M059J (cell line): ENCODE measurements at places on chromosomes 13 and 19. TPM values are rescaled to one million over a fixed set of nuclear protein-coding genes. Genes with fewer than 3 reads are reported as not detected.

NPAS1 gene
- total RNA-seq: 0.37 and 0.39 TPM in 2 replicates

DNA sequence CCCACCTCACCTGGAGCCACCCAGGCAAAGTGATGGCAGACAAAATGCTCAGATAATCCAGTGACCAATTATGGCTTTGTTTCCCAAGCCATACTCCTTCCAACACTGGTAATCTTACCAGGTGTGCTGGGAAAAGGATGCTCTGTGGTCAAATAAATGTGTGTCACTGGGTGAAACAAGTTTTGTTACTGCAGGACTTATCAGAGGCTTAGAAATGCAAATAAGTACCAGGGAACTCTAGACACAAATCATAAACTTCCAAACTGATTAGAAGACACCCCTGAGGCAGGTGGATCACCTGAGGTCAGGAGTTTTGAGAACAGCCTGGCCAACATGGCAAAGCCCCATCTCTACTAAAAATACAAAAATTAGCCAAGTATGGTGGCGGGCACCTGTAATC lies 26.4 kb downstream of the PIN1 start:
- DNase-seq: no peak

PRR22 gene
- 0.07 and 0.34 TPM in 2 replicates for total RNA-seq

DNA sequence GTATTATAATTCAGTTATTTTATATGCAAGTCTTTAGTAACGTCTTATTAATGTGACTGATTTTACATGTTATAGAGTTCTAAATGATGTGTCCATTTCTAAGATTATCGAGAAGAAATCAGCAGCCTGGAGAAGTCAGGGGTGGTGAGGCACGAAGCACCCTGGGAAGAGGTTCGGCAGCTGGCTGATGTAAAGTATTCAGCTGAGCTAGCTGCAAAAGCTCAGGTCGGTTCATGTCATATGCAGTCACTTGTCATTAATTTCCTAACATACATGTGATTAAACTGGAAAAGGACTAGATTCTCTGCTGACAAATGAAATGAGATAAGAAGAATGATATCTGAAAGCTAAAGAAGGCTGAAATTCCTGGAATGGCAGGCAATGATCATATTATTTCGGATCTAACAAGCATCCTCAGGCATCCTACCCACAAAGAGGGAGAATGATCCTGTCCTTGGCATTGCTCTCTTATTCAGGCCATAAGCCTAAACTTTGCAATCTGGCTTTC lies 383.0 kb upstream of the SLITRK1 start:
- DNase-seq: no peak

- peak; percentile 67 for DNase-seq
These were observed 81.4 kb upstream of the UQCRFS1 start for GRCh38 chr19:29294343-29294811.

- DNase-seq: no peak
These were observed 297.9 kb downstream of the NDFIP2 start for GRCh38 chr13:79778741-79779460.

CEACAM19 gene
- total RNA-seq: 1.2 and 1.8 TPM in 2 replicates

SIGLEC8 gene
- not detected in 2 replicates for total RNA-seq

WDR88 gene
- total RNA-seq: not detected in 2 replicates

- DNase-seq: no peak
These were observed 1.2 kb downstream of the KL start for GRCh38 chr13:33017323-33017929.

KLK3 gene
- not detected in 2 replicates for total RNA-seq

DNA sequence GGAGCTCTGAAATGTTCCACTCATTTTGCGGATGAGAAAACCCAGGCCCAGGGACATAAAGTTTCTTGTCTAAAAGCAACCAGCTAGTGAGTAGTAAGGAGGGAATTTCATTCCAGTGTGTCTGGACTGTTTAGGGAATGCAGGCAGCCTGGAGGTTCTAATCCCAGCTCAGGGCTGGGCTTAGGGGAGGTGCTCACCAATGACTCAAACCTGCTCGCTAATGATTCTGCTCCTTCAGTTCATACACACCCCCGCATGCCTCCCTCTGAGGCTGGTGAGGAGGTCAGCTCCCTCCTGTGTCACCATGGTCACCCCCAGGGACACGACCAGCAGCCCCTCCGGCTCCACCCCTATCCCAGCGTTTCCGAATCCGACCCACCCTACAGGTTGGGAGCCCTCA lies 34.6 kb downstream of the CYP4F2 start:
- peak; percentile 91 for DNase-seq

DNA sequence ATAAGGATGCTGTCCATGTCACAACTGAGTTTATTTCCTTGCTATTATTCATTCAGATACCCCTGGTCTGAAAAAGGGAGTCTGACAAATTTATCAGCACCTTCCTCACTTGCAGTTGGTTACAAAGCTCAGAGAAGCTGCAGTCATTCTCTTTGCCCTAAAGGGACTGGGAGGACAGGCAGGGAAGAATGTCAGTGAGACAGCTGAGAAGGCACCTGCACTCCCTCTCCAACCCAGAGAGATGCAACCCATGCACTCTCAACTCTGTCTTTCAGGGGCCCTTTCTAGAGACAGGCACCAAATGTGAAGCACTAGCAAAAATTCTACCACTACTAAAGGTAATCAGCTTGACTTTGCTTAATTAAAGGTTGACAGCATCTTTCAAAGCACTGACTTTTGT lies 83.3 kb downstream of the CRYL1 start:
- no peak for DNase-seq

GRCh38 chr19:30580673-30581072 lies 208.5 kb downstream of the ZNF536 start:
- DNase-seq: no peak

GRCh38 chr13:111548805-111549204 lies 228.4 kb downstream of the TEX29 start:
- no peak for DNase-seq

- no peak for DNase-seq
These were observed 38.7 kb downstream of the ATP11A start for GRCh38 chr13:112728375-112729126.

GRCh38 chr19:49109569-49110233 lies 4.5 kb upstream of the LIN7B start:
- no peak for DNase-seq

C1QTNF9B gene
- not detected in 2 replicates for total RNA-seq

GRCh38 chr13:50071379-50071778 lies 56.1 kb downstream of the KCNRG start:
- DNase-seq: no peak

DNA sequence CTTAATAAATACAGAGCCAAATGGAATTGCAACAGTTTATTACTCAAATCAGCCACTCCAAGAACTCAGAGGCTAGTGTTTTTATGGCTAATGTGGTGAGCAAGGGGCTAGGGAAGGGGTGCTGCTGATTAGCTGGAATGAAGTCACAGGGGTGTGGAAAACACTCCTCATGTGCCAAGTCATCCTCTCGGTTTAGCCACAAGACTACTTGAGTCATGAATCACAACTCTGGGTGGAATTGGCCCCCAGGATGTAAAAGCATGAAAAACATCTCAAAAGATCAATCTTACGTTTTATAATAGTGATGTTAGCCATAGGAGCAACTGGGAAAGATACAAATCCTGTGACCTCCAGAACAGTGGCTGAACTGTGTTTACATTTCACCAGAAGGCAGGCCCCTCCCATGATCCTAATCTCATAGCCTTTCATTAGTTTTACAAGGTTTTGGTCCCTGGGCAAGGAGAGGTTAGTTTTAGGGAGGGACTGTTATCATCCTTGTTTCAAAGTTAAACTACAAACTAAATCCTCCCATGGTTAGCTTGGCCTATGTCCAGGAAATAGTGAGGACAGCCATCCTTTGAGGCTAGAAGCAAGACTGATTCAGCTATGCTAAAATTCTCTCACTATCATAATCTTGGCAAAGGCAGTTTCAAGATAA lies 2020.1 kb upstream of the PCDH20 start:
- DNase-seq: peak; percentile 85

DNA sequence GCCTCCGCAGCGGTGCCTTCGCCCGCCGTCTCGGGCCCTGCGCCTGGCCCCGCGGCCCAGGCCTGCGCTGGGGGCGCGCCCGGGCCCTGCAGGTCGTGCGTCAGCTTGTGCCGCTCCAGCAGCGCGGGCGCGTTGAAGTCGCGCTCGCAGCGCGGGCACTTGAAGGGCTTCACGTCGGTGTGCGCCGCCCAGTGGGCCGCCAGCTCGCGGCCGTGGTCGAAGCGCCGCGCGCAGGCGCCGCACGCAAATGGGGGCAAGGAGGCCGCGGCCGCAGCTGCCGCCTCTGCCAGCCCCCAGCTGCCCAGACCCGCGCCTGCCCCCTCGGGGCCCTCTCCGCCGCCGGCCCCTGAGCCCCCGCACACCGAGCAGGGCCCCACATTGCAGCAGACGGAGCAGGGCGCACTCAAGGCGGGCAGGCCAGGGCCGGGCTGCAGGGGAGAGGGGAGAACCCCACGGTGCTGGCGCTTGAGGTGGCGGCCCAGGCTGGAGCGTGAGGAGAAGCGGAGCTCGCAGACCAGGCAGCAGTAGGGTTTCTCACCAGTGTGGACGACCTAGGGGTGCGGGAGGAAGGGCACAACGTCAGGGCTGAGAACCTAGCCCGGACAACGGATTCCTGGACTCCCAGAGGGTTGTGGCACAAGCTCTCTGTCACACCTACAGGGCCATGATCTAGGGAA lies 6.1 kb downstream of the FIZ1 start:
- DNase-seq: no peak

VSTM2B gene
- not detected in 2 replicates for total RNA-seq

UBE2L5 gene
- not detected in 2 replicates for total RNA-seq

GRCh38 chr19:2488942-2489731 lies 13.2 kb downstream of the GADD45B start:
- DNase-seq: peak; percentile 58

- no peak for DNase-seq
These were observed 8.0 kb downstream of the TINCR start for GRCh38 chr19:5559804-5560133.

DNA sequence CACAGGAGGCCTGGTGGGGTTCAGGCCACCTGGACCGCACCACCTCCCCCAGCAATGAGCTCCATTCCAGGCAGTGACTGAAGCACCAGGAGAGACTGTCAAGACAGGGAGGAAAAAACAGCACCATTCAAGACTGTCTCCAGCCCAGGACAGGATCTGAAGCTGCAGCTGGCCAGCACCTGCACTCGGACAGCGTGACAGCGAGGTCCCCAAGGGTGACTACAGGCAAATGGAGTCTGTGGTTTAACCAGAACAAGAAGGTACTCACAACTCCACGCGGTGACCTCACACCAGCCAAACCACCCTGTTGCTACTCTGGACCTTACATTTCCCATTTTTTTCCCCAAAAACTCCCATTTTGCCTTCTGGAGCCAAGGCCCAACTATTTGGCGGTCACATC lies 9.8 kb downstream of the MED26 start:
- no peak for DNase-seq

- no peak for DNase-seq
These were observed 4.2 kb downstream of the TMEM259 start for GRCh38 chr19:1016647-1017114.

- DNase-seq: no peak
These were observed 369.7 kb downstream of the COG6 start for GRCh38 chr13:40024967-40025714.

GRCh38 chr19:5041168-5041912 lies 72.4 kb downstream of the KDM4B start:
- DNase-seq: no peak

DNA sequence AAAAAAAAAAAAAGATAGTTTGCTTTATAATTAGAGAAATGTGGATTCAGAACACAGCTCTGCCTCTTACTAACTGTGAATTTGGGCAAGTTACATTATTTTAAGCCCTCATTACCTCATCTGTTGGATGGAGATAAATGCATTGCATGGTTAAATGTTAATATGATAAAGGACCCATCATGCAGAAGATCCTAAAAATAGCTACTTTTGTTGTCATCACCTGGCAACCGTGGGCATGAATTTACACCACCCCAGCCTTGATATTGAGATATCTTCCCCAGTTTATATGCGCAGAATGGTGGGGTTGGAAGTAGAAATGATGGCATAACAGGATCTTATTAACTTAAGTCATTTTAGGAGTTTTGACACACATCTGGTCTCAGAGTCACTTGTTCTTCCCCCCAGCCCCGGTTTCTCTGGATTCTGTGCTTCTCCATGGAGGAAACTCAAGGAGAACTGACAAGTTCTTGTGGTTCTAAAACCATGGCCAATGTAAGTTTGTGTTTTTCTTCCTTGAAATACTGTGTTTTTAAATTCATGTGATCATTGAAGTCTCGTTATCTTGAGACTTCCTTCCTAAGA lies 8.9 kb downstream of the ZNF546 start:
- peak; percentile 15 for DNase-seq

DNA sequence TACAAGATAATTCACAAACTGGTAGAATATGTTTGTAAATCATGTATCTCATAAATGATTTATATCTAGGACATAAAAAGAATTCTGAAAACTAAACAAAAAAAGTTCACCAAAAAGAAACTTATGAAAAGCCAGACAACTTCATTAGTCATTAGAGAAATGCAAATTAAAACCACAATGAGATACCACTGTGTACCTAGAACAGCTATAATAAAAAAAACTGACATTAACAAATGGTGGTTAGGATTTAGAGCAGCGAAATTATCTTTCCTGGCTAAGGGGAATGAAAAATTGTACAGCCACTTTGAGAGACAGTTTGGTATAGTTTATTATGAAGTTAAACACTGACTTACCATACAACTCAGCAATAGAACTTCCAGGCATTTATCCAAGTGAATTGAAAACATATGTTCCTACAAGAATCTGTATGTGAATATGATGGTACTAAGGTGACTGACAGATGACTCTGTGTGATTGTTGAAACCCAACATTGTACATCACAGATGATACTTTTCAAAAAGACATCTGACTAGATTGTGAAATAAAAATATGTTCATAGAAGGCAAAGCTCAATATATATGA lies 41.8 kb downstream of the UGGT2 start:
- DNase-seq: peak; percentile 13

- DNase-seq: peak; percentile 61
These were observed 41.9 kb upstream of the POSTN start for GRCh38 chr13:37640499-37640898.

DNA sequence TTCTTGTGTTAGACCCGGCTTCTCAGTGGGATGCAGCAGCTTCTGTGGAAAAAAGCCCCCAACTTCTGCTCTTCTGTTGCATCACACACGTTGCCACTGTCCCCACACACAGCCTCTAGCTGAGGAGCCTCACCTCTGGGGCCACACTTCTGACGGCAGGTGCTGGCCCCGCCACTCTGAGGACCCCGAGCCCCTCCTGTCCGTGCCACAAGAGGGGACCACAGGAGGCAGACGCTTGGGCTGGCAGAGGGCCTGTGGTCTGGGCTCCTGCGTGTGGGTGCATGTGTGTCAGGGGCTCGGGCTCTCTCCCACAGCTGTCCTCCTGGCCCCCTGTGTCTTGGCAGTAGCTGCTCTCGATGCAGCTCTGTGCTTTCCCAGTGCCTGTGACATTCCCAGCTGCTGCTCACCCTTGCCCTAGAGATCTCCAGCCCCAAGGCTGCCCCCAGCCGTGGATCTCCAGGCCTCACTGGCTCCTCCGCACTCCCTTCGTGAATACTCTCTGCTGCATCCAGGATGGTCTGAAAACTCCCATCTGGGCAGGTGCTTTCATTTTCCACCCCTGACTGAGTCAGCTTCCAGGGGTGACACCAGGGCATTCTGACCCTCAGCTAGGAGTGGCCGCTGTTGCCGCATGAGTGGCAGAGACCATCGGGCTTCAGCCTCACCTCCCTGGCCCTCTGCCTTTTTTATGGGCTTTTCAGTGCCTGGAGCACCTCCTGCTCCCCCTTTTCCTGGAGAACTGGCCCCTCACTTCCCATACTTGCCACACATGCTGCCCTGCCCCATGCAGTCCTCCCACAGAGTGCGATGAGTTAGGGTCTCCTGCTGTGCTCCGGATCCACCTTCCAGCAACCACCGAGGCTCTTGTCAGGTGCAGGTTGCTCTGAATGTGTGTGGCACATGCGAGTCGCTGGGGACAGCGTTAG lies 13.7 kb downstream of the MAU2 start:
- DNase-seq: no peak
